Hypothalamus (tissue), 51 donors: ENCODE measurements at places on chromosomes 6 and 20.

- no peak for DNase-seq
These were observed 1.8 kb upstream of the ABT1 start for GRCh38 chr6:26594730-26595632.

GRCh38 chr6:160534050-160534696, 129.9 kb downstream of the LPA start:
- peak; percentile 13 for DNase-seq

GRCh38 chr6:161660666-161661571, 387.1 kb upstream of the AGPAT4 start:
- DNase-seq: no peak

- no peak for DNase-seq
These were observed 14.0 kb upstream of the GCM1 start for GRCh38 chr6:53162606-53163005.

GRCh38 chr20:43539975-43540672, 18.7 kb upstream of the SGK2 start:
- no peak for DNase-seq
